ENCODE measurements at places on chromosomes 6 and 20. TPM values are rescaled to one million over a fixed set of nuclear protein-coding genes. Genes with fewer than 3 reads are reported as not detected.

- no peak for DNase-seq
Observed at GRCh38 chr20:51570739-51571459, 28.4 kb upstream of the NFATC2 start.

DNA sequence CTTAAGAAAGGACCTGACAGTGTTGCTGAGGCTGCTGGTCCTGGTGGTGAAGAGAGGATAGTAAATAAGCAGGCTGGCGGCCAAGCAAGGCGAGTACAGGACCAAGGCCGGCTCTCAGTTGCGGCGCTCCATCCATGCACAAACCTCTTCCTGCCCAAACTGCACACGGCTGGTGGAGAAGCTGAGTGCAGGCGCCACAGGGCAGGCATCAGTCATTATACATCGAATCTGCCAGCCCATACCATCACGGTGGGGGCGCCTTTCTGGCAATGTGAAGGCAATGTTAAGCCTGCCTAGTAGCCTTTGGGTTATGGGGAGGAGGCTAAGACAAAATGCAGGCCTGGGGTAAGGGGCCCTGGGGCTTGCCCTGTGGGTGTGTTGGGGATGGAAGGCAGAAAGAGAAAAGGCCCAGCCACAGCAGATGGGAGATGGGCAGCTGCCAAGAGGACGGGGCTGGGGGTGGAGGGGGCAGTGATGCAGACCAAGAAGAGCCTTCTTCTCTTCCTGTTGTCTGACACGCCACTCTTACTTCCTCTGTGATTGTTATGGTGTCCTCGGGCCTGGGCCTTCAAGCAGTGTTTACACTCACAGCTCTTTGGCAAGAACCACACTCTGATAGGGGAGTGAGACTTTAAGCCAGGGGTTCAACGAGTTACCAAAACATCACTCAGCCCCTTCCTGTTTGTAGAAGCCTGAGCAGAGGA is 20.3 kb upstream of the KCNK16 start:
- no peak for DNase-seq

- no peak for DNase-seq
Observed at GRCh38 chr6:29071831-29072723, 15.0 kb downstream of the OR2B3 start.

DNA sequence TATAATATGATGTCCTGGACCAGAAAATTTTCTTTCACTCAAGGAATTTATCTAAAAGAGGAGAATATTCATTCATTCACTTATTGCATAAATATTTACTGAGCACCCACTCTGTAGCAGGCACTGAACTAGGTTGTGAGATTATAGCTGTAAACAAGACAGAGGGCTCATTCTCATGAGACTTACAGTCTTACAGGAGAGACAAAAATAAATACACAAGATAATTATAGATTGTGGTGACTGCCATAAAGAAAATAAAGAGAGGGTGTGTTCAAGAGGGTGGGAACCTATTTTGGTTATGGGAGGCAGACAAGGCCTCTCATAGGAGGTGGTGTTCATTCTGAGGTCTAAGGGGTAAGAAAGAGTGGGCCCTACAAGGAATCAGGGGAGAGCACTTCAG is 109.9 kb upstream of the SUPT3H start:
- no peak for DNase-seq

DNA sequence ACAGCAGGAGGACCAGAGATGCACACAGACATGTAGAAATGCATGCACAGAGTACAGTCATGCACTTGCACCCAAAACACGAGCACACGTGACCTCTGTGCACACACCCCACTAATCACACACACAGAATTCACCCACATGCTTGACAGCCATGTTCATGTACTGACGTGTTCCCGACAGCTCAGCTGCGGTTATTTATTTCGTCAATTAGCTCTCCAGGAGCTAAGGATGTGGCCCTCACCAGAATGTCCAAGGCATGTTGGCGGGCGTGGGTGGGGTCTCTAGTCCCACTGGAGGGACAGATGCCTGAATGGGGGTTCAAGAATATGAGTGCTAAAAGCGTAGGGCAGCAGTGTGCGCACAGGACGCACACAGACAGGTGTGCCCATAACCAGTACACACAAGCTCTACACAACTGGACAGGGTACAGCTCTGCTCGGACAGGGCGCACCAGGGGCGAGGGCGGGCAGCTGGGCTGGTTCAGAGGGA is 571 bp upstream of the PRPF6 start:
- peak; percentile 60 for DNase-seq

- DNase-seq = no peak
Observed at GRCh38 chr6:109872968-109873545, 105.1 kb upstream of the GPR6 start.

GRCh38 chr6:125294925-125295324 is 6.8 kb downstream of the HDDC2 start:
- DNase-seq = no peak

DNA sequence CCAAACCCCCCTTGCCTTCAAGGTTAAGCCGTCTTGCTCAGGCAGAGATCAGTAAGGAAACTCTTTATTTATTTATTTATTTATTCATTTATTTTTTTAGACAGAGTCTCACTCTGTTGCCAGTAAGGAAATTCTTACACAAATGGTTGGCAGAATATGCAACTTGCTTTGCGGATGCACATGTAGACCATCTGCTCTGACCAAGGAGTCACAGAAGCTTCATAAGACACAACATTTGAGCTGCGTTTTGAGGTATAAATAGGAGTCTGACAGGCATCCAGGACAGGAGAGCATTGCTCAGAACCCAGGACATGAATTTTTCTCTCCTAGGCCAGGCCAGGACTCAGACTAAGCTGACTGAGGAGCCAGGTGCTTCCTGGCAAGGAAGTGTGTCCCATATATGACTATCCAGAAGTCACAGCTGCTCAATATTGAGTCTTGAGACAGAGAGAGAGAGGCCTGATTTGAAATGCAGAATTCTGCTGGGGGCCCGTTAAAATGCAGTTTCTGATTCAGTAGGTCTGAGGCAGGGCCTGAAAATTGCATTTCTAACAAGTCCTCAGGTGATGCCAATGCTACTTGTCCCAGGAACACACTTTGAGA is 43.9 kb downstream of the HLA-A start:
- no peak for DNase-seq

- no peak for DNase-seq
Observed at GRCh38 chr6:107616775-107617174, 126.9 kb downstream of the SOBP start.

- peak; percentile 93 for DNase-seq
Observed at GRCh38 chr6:29887819-29888776, 54.2 kb upstream of the HLA-A start.

- peak; percentile 39 for DNase-seq
Observed at GRCh38 chr20:57391439-57392301, 474 bp downstream of the RBM38 start.

- DNase-seq = no peak
Observed at GRCh38 chr6:22237526-22237925, 59.3 kb downstream of the PRL start.

The HLA-DQB2 gene
- total RNA-seq = not detected

The COQ3 gene
- 6.6 TPM for total RNA-seq
